Mononuclear cell (primary cell): ENCODE measurements at places on chromosomes 1 and 21. TPM values are rescaled to one million over a fixed set of nuclear protein-coding genes. Genes with fewer than 3 reads are reported as not detected.

SPATA1 gene
- total RNA-seq = 0.73 TPM

TTC34 gene
- total RNA-seq = 0.10 TPM

NBPF26 gene
- total RNA-seq = 36.6 TPM

PLA2G2C gene
- total RNA-seq = under 0.01 TPM

BMP8A gene
- 0.10 TPM for total RNA-seq

AMY1C gene
- total RNA-seq = not detected

RGS18 gene
- 263 TPM for total RNA-seq

MYOG gene
- total RNA-seq = not detected

CD5L gene
- total RNA-seq = not detected

XKR8 gene
- 14.1 TPM for total RNA-seq
